ENCODE measurements at places on chromosomes 11 and 22.

DNA sequence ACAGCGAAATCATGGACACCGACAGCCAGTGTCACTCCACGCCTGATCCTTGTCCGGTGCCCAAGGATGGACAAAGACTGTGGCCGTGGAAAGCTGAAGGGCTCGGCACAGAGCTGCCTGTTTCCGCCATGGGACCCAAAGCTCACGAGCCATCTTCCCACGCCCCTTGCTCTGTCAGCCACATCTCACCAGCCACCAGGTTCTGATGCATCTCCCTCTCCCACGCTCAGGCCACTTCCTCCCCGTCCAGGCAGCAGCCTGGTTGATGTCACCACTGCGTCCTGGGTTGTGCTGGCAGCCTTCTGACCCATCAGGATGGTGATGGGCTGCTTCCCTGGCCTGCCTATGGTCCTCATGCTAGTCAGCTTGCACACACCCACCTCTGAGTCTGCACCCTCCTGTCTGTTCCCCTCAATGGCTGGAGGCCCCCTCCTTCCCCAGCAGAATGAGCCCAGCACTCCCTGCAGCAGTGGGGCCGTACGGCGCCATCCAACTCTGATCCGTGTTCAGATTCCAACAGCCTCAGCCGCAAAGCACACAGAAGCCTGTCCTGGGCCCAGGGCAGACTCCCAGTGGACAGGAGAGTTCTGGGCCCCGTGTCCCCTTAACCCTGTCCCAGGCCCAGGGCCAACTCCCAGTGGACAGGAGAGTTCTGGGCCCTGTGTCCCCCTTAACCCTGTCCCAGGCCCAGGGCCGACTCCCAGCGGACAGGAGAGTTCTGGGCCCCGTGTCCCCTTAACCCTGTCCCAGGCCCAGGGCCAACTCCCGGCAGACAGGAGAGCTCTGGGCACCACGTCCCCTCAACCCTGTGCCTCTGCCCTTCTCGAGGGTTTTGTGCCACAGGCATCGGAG is 259.5 kb downstream of the BRD1 start:
- DNase-seq, result no peak

- peak; percentile 57 for DNase-seq
These were observed 28.5 kb upstream of the ALKBH3 start for GRCh38 chr11:43852057-43852636.

- no peak for DNase-seq
These were observed 105.4 kb downstream of the BCR start for GRCh38 chr22:23285734-23286133.

GRCh38 chr11:69351460-69351859 is 57.5 kb downstream of the MYEOV start:
- DNase-seq, result no peak

GRCh38 chr22:49365191-49365837 is 462.4 kb downstream of the BRD1 start:
- no peak for DNase-seq

DNA sequence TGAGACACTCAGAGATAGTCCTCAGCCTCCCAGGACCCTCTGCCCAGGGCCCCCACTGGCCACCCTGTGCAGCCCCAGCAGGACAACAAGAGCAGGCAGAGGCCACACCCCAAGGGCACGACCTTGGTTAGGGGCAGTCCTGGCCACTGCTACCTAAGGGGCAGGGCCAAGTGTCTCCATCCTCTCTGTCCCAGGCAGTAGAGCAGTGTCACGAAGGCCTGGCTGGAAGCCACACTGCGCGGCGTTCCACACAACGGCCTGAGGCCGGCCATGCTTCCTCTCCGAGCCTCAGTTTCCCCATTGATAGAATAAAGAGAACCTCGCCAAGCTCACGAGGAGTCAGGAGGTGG is 1074.3 kb downstream of the BRD1 start:
- no peak for DNase-seq

DNA sequence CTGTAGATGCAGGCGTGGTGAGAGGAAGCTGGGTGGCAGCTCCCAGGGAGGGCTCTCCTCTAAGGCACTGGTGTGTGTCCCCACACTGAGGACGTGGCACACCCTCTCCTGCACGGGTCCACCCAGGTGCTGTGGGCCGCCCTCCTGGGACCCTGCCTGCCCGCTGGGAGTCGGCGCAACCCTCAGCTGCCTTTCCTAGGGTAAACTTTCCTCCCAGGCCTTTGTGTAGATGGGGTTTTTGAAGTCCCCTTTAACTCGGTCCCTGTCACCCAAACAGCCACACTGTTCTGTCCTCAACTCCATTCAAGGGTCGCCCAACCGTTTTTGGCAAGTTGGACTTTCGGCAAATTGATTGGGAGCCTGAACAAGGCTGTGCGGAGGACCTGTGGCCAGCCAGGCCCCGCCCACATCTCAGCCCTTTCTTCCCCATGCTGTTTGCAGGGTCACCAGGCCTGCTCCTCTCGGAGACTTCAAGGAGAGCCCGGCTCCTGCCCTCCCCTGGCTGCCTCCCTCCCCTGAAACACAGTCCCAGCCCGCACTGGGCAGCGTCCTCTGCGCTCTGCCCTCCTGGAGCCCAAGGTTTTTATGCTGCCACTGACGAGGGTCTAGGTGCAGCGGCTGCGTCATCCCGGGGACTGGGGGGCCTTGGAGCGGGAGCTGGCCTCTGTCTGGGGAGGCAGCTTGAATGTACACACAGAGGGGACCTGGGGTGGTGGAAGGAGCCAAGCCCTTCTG is 1126.2 kb downstream of the BRD1 start:
- DNase-seq, result no peak

DNA sequence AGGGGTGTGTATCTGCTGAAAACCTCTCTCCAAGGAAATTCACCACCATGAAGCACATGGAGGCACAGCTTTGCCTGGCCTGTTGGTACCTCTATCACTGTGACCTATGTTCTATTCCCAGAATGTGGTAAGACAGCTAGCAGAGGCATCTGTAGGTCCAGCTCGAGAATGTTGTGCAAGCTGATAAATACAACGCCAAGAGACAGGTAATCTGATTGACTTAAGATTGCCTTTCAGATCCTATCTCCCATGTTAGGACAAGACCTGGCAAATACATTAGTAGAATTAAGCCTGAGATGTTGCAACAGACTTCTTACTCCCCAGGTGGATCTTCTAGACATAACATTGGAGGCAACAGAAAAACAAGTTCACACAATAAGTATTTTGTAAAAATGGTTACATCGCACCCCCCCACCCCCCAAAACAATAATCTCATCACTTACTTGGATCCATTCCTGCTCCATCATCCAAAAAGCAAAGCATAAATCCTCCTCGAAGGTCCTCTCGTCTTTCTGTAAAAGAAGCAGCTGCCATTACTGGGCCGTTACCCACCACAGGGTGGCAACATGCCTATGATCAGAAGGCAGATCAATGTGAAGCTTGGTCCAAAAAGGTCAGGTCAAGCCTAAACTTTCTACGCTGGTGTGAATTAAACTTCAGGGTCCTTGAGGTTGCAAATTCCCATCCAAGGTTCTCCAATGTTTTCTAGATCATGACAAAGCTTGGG is 18.5 kb downstream of the MORC2 start:
- DNase-seq, result no peak

DNA sequence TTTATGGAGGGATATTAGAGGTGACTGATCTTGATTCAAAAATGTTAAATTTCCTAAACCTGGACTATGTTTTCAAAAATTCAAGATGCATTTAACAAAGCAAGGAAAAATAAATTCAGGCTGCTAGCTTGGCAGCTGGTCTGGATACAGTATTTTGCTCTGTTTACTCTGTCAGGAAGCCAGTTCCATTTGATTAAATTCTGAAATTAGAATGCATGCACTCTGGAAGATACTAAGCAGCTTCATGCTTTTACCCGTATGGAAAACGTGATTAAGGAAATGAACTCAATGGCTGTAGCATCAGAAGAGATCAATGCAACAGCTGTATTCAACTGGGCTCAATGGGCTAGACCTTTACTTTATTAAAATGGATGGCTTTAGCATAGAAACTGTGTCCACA is 14.2 kb downstream of the C11orf71 start:
- no peak for DNase-seq

DNA sequence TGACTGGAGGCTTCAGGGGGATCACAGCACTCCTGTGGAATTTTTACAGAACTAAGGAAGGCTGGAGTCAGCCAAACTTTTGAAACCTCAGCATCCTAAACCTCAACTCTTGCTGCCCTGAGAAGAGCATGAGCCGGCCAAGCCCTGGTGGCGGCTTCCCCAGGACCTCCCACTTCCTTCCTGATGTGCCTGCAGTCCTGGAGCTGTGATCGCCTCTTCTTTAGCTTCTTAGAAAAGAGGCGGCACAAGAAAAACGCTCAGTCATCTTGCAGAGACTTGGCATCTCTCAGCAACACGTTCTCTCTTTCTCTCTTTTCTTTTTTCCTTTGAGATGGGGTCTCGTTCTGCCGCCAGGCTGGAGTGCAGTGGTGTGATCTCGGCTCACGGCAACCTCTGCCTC is 40.4 kb upstream of the AMPD3 start:
- DNase-seq, result no peak

GRCh38 chr22:19656541-19657251 is 57.6 kb upstream of the SEPTIN5 start:
- DNase-seq, result no peak

- DNase-seq, result no peak
These were observed 253.7 kb upstream of the CHORDC1 start for GRCh38 chr11:90476442-90477007.

DNA sequence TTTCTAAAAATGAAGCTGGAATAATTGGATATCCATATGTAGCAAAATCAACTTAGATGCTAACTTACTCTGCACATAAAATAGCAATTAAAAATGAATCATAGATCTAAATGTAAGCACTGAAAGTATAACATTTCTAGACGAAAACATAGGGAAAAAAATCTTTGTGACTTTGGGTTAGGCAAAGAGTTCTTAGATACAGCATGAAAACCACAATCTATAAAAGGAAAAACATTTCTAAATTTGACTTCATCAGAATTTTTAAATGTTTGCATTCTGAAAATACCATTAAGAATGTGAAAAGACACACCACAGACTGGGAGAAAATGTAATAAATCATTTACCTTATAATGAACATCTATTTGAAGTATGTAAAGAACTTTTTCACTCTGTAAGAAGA is 128.8 kb downstream of the APIP start:
- DNase-seq, result no peak

GRCh38 chr11:45580399-45580798 is 85.0 kb downstream of the CHST1 start:
- DNase-seq, result no peak

- peak; percentile 65 for DNase-seq
These were observed 89.0 kb upstream of the PARVA start for GRCh38 chr11:12288212-12288930.

DNA sequence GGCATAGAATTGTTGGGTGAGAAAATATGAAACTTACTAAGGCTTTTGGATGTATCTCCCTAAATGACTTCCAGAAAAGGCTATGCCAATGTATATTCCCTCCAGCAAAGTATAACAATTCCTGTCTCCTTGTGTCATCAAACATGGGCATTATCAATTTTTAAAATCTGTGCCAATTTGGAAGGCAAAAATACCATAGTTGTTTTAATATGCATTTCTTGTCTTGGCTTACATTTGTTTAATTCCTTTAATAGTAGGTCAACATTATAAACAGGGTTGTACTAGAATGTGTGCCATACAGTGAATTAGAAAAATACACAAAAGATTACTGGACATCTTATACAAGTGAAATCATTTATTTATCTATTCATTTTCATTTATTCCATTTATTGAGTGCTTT is 41.6 kb downstream of the DCUN1D5 start:
- DNase-seq, result no peak

- no peak for DNase-seq
These were observed 56.0 kb upstream of the CLMP start for GRCh38 chr11:123250892-123251656.

DNA sequence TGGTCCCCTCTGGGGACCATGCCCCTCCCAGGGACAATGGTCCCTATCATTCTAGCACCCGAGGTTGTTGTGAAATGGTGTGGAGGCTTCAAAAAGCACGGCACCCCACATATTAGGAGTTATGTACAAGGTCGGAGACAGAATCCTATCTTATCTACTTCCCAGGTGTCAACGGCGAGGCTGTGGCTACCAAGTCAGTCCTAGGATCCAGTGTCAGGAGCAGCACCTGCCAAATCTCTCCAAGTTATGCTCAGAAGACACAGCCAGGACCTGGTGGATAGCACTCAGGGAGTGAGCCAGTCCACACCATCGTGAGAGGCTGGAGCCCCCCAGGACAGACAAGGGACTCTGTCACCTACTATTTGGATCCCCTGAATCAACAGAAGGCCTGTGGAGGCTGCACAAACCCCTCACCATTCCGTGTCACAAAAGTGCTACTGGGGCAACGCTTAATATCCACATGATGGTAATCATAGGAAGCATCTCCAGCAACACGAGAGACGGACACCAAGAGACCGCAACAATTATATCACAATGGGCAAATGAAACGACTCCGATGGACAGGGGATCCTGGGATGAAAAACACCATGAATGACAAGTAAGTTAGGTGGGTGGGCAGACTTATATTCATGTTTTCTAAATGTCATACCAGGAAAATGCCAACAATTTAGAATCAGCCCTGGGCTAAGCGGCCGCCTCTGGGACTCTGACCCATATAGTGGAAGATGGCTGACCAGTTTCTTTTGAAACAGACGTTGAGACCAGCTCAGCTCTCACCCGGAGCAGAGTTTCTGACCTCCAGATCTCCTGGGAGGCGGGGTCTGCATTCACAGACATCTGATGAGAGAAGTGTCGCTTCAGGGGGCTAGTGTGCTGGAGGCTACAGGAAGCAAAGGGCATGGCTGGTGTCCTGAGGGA is 108.4 kb downstream of the MED15 start:
- DNase-seq, result no peak

GRCh38 chr11:1926156-1927025 is 6.9 kb downstream of the TNNT3 start:
- DNase-seq, result no peak

- no peak for DNase-seq
These were observed 275.0 kb downstream of the FAM76B start for GRCh38 chr11:95514416-95515110.

DNA sequence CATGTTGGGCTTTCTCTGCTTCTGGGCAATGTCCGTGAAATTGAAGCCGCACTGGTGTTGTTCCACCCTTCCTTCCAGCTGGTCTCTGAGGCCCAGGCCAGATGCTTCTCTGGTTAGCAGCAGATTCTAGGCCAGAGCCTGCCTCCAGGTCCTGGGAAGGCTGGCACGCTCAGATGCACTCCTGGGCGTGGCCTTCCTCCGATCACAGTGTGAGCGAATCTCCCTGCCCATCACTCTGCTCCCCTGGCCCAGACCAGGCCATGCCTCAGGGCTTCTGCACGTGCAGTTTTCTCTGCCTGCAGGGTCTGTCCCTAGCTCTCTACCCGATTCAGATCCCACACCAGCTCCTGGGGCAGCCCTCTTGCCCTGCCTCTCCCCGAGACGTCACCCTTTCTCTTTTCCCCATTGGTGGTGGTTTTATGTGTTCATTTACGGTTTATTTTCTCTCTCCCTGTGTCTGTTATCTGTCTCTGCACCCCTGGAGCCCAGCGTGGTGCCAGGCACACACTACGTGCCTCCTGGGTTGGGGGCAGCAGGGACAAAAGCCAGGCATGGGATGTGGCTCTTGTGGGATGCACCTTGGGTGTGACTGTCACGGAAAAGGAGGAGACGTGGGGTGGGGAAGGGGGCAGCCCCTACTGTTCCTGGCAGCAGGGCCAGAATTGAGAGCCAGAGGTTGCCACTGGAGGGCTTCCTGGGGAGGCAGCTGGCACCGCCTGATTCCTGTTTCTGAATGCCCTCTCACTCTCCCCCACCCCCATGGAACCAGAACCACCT is 66.0 kb downstream of the KCNQ1 start:
- no peak for DNase-seq

All from hematopoietic multipotent progenitor cell treated with erythropoietin and hydrocortisone succinate and interleukin-3 and kit ligand, for 15 days (in vitro differentiated cells).